Activated naive CD4-positive, alpha-beta T cell treated with anti-CD3 and anti-CD28 coated beads, Interleukin-2, amount 50 U/mL, for 16 hours (primary cell): ENCODE measurements at places on chromosomes 2 and 18.
A peak's percentile ranks its signal among the peaks of the same experiment; 100 is the strongest.

DNA sequence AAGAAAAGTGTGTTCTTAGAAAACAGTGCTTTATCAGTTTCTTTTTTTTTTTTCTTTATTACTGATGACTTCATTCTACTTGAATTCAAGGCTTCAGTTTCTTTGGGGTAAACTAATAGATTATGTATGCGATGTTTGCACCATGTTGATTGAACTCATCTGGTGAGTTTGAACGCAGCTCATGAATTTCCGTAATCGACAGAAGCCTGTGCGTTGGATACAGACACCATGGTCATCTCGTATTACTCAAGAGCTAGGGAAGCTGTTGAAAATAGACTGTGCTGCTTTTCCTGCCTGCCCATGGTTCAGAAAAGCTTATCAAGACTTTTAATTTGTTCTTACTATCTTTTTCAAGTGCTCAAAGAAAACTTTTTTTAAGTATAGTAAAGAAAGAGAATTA is 185.5 kb upstream of the NRP2 start:
- no peak for DNase-seq

GRCh38 chr2:229048134-229048533 is 223.0 kb downstream of the PID1 start:
- no peak for DNase-seq

GRCh38 chr2:200862532-200863000 is 1.9 kb downstream of the CLK1 start:
- DNase-seq = peak; percentile 64

DNA sequence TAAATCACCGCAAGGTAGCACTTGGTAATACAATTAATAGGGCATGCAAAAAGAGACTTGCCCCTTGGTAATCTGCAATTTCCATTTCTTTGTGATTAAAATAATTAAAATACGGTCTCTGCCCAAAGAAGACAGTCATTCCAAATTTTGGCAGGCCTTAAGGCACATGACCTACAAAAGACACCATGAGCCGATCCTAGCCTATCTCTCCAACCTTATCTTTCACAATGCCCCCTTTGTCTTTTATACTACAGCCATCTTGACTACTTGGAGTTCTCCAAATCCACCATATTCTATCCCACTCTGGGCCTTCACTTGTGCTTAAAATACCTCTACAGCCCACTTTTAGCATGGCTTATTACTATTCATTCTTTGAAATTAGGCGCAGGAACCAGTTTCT is 23.3 kb downstream of the CFAP210 start:
- DNase-seq = no peak
